ENCODE measurements at places on chromosomes 6 and 20. TPM values are rescaled to one million over a fixed set of nuclear protein-coding genes. Genes with fewer than 3 reads are reported as not detected.

GRCh38 chr6:92459606-92460005, 959.8 kb downstream of the EPHA7 start:
- no peak for DNase-seq

DNA sequence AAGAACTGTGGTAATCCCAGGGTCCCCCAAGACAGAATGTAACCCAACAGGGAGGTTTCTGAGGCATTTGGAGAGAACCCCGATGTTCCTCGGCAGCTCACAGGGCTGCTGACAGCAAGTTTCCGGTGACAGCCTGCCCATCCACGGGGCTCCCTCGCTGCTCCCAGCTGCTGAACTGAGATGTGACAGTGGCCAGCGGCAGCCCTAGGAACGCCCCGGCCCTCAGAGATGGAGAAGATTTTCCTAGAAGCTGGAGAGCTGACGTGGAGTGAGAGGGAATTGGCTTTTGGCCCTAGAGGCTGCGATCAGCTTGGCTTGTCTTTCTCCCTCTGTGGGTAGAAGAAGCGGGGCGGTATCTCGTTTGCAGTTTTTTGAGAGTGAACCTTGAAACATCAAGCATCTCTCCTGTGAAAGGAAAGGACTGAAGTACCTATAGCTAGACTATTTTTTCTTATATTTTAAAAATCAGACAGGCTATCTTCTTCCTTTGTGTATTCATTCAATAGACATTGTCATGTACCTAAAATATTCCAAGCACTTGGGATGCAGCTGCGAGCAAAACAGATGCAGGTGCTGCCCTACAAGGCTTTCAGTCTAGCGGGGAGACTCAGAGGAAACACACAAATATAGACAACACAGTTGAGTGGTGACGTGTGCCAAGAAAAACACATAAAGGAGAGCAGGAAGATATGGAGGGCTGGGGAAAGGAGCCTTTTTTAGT, 28.4 kb upstream of the NFATC2 start:
- no peak for DNase-seq

- no peak for DNase-seq
Observed at GRCh38 chr20:37238426-37238825, 23.2 kb downstream of the GHRH start.

- DNase-seq: peak; percentile 25
Observed at GRCh38 chr20:37346236-37346534, 245 bp downstream of the SRC start.

DNA sequence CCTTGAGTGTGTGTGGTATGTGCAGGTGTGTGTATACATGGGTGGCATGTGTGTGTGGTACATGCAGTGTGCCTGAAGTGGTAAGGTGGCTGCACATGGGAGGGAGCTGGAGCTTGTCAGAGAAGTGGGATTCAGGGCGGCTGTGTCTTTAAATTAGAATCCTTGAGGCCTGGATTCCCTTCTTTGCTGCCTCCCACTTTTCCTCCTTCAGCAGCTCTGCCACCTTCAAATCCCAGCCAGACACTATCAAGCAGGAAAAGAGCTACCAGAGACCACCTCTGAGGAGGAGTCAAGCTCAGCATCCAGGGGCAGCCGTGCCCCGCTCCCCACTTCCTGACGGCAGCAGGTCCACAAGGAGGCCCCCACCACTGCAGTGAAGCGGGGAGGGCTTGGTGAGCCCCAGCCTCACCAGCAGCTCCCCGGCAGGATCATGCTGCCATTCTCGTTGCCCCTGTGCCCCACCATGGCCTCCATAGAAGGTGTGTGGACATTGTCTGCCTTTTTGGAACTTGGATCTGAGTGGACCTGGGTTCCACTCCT, 131.0 kb upstream of the MLN start:
- no peak for DNase-seq

DNA sequence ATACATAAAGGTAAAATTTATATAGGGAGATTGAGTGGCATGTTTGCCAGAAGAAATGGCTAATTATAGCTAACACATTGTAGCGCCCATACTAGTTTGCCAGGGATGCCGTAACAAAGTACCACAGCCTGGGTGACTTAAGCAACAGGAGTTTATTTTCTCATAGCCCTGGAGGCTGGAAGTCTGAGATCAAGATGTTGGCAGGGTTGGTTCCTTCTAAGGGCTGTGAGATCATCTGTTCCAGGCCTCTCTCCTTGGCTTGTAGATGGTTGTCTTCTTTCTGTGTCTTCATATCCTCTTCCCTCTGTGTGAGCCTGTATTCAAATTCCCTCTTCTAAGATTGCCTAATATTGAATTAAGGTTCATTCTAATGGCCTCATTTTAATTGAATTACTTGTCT, 417.5 kb upstream of the OPRM1 start:
- DNase-seq: no peak

GRCh38 chr6:165889636-165890403, 226.8 kb upstream of the PDE10A start:
- peak; percentile 28 for DNase-seq

GRCh38 chr6:111445861-111446267, 37.2 kb downstream of the REV3L start:
- DNase-seq: no peak

DNA sequence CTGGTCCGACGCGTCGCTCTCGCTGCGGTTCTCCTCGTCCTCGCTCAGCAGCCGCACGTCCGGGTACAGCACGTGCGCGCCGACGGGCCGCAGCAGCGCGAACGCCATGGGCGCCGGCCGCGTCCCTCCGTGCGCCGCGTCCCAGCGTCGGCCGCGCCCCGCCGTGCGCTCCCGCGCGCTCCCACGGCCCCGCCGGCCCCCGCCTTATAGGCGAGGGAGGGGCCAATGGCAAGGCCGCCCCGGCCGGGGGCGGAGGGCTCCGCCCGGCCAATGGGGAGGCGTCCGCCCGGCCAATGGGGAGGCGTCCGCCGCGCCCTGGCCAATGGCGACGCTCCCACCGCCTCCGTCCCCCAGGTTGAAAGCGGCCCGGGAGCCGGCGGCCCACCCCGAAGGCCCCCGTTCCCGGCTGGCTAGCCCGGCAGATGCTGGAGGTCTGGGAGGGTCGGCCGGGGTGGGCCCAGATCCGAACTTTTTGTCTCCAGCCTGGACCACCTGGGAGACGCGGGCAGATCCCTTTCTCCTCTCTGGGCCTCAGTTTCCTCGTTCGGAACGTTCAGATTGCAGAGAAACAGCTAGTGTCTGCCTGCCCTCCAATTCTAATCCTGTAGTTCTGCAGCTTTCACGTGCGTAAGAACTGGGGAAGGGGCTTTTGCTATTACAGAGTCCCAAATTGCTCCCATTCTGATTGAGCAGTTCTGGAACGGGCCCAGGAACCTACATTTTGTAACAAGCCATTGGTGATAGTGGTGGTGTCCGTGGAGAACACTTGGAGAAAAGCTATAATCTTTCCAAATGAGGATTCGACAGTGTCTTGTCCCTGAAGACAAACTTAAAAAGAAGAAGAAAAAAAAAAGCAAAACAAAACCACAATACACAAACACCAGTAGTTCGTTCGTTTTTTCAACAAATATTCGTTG, at the start of gene TCF15:
Gene TCF15, minus strand, starts transcription at position 180 of the 917 bp plus-strand sequence. Its CDS starts 72 bp downstream, at position 108.
- peak; percentile 61 for DNase-seq

GRCh38 chr6:46184114-46184513, 13.3 kb upstream of the ENPP5 start:
- DNase-seq: peak; percentile 58

GRCh38 chr20:47489448-47489872, 12.2 kb upstream of the NCOA3 start:
- DNase-seq: no peak

- no peak for DNase-seq
Observed at GRCh38 chr6:48490658-48491057, 379.7 kb upstream of the PTCHD4 start.

- DNase-seq: no peak
Observed at GRCh38 chr6:56388415-56388755, 141.0 kb upstream of the COL21A1 start.

DNA sequence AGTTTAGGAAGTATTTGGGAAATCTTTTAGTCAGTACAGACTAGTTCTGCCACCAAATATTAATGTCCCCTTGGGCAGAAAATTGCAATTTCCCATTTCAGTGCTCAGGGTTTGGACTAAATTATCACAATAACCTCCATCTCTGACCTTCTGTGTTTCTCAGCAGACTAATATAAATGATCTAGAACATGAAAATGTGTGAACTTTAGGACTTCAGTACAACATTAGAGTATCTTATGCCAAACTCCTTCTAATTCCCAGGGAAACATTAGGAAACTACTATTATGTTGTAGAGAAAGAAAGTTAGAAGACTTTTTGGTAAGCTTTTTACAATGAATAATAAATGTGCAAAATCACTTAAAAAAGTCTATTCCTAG, 1087.6 kb upstream of the CITED2 start:
- no peak for DNase-seq

GRCh38 chr20:4502756-4503155, 219.0 kb upstream of the PRND start:
- DNase-seq: no peak

DNA sequence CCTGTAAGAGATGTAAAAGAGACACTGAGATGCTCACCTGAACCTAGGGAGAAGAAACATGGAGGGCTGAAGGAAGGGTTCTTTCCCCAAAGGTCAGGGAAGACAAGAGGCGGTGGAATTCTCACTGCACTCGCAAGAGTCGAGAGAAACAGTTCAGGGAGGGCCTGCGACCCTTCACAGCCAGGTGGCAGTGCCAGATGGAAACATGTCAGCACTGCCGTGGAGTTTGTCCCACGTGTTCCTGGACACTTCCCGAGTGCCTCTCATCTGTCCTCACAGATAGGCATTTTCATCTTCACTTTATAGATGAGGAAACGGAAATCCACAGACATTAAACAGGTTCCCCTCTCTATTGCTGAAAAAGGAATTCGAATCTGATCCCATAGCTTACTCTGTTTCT, 70.4 kb upstream of the SYNJ2 start:
- DNase-seq: no peak

GRCh38 chr6:128731249-128732165, 151.4 kb upstream of the LAMA2 start:
- peak; percentile 3 for DNase-seq

DNA sequence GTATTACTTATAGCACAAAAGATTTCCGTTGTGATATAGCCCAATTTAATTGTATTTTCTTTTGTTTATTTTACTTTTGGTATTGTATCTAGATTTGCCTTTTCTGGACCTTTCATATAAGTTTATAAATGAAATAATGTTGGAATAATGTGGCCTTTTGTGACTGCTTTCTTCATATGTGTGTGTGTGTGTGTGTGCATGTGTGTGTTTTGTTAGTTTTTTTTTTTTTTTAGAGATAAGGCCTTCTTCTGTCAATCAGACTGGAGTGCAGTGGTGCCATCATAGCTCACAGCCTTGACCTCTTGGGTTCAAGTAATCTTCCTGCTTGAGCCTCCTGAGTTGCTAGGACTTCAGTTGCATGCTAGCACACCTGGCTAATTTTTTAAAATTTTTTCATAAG, 37.8 kb upstream of the ASXL1 start:
- DNase-seq: no peak

DNA sequence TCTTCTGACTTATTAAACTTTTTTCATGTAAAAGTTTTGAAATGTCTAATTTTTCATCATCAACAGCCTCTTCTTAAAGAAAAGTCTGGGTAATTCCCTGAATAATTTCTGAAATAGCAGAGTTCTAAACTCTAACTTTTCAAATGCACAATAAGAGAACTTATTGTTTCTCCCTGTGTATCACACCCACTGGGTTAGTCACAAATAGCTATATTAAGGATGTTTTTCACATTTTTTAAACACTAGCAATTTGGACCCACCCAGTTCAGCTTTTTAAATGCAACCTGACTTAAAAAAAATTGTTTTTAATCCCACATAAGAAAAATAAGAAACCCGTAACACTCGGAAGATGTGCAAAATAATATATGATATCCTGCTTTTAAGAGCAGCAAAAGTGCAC, 61.4 kb upstream of the UTRN start:
- DNase-seq: no peak

DNA sequence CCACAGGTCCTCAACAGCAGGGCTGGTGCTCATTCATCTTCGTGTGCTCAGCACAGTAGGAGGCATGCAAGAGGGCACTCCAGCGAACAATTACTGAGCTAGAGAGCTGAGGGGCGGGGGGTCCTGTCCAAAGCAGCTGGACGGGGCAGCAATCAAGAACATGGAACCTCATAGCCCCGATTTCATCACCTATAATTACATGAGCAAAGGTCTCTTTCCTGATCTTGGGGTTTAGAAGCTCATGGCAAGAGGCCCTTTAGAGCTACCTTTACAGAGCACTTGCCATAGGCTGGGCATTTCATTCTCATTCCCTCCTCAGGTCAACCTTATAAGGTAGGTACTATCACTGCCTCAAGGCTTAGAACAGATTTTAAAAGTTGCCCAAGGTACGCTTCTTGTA, 10.4 kb downstream of the MOCS1 start:
- no peak for DNase-seq

GRCh38 chr6:9825526-9825925, 589.3 kb downstream of the TFAP2A start:
- no peak for DNase-seq

DNA sequence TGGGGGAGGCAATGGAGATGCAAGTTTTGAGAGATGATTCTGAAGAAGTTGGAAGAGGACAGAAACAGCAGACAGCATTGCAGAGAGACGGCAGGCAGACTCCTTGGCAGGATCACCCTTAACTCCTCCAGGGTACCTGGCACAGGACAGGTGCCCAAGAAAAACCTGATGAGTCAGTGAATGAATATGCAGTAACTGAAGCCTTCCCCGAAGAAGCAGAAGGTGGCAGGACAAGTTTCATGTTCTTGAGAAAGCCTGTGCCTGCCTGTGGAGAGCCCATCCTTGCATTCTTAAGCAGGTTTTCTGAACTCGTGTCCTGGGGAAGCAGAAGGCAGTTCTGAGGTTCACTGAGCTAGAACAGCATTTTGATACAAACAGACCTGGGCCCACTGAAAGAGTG, 79.6 kb upstream of the SASH1 start:
- no peak for DNase-seq

DNA sequence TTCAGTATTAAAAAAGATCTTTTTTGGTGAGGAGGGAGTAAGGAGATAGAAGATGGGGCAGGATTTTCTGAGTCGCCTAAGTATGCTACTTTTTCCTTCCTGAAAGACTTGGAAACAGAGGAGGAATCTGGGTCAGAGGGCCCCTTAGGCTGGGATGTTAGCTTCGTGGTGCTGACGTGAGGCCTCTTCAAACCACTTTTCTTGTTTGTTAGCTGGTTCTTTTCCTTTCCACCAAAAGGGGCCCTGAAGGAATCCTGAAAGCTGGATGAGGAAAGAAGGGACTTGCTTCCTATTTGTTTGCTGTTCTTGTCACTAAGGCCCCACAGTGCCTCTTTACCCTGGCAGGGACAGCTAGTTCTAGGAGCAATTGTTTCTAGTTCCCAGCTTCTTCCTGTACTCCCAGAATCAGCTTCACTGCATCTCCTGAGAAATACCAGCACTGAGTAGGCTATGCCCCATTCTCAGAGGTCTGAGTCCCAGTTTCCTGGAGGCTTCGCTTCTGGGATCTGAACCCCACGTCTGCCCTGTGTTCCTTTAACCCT, 2.2 kb upstream of the IL20RA start:
- no peak for DNase-seq

- no peak for DNase-seq
Observed at GRCh38 chr6:52136934-52137467, 49.2 kb upstream of the IL17A start.

Gene NOX3
- total RNA-seq: not detected

Gene RIMS1
- 17.4 TPM for total RNA-seq

Gene HMGCLL1
- total RNA-seq: not detected

Gene TFAP2D
- total RNA-seq: not detected

Gene ECI2
- 45.9 TPM for total RNA-seq

Gene FOXC1
- total RNA-seq: 5.5 TPM

Gene TRERF1
- total RNA-seq: 2.1 TPM

Gene PTCRA
- not detected for total RNA-seq

Gene PRR18
- 1.3 TPM for total RNA-seq

Gene FOXP4
- total RNA-seq: not detected

Gene C20orf144
- not detected for total RNA-seq

Gene THBS2
- total RNA-seq: 194 TPM

Gene SPATA2
- total RNA-seq: 0.56 TPM

Gene MOG
- not detected for total RNA-seq
